Epithelial cell of prostate (primary cell): ENCODE measurements at places on chromosomes 5 and 9.

DNA sequence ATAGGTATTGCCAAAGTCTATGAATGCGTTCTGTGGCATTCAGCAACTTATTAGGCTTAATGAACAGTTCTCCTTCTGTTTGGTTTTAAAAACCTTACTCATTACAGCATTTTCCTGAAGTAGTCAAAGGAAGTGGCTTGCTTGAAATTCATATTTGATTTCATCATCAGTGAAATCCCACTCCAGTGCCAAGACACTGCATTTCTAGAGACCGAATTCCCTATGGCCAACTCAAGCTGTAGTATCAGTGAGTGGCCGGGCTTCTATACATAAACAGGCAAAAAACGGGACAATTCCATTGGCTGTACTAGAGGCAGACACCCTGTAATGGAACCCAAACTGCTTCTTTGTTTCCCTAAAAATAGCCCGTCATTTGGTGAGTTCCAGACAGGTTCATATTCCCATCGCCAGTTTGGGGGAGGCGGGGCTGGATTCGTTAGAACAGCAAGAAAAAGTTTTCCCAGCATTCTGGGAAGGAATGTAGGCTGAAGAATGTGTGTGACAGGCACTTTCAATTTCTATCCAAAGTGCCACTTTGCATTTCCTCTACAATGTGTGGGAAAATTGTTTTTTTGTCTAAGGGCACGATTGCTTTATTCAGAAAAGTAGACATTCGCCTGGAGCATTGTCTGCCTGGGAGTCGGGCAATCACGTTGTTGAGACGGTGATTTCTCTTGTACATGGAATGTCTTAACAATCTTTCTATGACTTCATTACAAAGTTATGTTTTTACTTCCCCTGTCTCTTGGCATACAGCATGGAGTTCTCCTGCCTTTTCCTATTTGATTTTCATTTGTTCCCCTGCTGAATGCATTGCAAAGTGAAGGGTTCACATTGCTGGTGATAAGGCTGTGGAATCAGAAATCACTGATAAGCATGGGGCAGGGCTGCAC lies 141.8 kb upstream of the MAST4 start:
- DNase-seq, result no peak

DNA sequence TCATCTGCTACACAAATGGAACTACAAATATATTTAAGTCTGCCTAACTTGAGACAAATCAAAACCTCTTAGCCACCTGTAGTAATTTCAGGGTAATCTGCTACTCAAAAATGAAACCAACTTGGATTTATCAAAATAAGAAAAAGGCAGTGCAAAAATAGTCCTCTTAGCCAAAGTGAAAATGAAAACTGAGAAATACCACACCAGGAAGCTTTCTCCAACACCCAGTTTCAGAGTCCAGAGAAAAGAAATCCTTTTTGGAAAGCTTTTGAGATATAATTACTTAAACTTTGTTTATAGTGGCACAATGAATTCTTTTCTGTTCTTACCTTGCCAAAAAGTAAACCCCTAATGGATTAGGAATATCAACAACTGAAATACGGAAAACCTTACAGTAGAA lies 990.4 kb downstream of the EFNA5 start:
- no peak for DNase-seq

- no peak for DNase-seq
These were observed 17.2 kb downstream of the SLC1A1 start for GRCh38 chr9:4507306-4508130.

DNA sequence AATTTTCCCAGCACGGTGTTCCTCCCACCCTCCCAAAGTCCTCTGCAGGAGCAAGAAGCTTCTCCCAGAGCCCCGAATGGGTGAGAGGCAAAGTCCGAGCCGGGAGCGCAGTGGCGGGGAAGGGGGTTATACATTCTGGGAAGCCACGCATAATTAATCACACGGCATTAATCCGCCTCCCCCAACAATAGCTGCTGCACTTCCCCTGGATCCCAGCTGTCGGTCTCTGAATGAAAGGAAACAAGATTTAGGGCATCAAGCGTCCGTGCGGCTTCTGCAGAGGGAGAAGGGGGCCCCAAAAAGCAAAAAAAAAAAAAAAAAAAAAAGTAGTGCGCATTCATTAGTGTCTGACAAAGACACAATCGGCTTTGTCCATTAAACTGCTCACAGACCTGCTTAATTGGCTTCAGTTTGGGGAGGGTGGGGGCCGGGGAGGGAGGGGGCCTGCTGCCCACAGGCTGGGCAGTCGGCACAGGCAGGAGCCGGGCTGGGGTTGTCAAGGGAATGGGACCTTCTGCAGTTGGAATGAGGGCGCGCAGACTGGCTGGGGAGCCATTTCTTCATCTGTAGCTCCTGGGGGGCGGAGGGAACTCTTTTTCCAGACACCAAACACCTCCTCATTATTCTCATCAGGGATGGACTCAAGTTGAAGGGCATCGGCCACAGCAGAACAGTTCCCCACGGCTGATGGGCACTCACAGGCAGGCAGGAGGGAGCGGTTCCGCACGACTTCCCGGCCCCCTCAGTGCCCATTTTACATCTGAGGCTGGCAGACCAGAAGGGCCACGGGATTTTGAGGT lies 3.4 kb downstream of the NOTCH1 start:
- DNase-seq, result no peak

DNA sequence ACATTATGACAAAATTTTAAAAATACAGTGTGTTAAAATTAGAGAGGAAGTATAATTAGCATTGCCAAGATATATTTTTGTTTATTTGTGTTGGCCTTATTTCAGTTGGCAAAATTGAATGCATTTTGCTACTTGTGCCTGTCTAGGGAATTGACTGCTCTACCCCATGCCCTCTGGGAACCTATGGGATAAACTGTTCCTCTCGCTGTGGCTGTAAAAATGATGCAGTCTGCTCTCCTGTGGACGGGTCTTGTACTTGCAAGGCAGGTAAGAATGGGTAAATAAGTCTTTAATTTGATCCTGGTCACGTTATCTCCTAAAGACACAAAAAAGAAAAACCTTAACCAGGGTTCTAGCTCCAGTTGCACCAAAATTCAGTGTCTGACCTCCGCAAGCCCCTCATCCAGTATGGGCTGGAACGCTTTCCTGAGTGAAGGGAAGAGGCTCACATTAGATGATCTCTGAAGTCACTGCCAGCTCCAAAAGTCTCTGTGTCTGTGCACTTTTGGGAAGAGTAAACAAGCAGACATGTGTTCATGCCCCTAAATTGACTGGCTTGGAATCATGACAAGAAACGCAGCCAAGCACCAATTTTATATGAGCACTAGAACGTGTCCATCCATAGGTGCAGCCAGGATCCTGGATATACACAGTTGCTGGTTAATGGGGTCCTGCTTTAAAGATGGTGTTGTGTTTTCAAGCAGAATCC lies 98.3 kb upstream of the PRRC1 start:
- no peak for DNase-seq

DNA sequence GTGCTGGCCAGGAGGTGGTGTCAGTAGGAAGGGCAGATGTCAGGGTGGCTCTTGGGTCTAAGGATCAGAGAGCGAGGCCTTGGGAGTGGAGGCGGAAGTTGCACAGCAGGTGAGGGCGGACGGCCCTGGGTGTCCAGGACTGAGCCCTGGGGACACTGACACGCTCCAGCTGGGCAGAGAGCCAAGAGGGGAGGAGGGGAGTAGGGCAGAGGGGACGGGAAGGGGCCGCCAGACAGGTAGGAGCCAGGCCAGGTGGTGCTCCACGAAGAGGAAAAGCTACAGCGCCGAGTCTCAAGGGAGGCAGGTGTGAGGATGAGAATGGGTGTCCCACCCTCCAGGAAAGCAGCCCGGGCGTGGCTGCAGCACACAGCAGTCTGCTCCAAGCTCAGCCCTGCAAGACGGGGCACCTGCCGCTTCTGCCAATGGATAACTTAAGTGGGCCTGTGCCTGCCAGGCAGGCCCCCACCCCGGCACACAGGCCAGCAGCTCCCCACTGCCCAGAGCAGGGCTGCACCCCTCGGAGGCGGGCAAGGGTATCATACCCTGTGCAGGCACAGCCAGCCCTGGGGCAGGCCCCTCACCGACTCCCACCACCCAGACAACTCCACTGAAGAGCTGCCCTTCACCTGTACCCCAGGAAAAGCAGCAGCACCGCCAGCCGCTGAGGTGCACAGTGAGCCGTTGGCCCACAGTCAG lies 4.9 kb downstream of the TPRN start:
- DNase-seq, result no peak
